ENCODE measurements at places on chromosomes 7 and 10.

GRCh38 chr10:88537322-88537721 lies 45.8 kb downstream of the RNLS start:
- no peak for DNase-seq

GRCh38 chr7:111532625-111533024 lies 29.7 kb downstream of the IMMP2L start:
- DNase-seq = peak; percentile 3

DNA sequence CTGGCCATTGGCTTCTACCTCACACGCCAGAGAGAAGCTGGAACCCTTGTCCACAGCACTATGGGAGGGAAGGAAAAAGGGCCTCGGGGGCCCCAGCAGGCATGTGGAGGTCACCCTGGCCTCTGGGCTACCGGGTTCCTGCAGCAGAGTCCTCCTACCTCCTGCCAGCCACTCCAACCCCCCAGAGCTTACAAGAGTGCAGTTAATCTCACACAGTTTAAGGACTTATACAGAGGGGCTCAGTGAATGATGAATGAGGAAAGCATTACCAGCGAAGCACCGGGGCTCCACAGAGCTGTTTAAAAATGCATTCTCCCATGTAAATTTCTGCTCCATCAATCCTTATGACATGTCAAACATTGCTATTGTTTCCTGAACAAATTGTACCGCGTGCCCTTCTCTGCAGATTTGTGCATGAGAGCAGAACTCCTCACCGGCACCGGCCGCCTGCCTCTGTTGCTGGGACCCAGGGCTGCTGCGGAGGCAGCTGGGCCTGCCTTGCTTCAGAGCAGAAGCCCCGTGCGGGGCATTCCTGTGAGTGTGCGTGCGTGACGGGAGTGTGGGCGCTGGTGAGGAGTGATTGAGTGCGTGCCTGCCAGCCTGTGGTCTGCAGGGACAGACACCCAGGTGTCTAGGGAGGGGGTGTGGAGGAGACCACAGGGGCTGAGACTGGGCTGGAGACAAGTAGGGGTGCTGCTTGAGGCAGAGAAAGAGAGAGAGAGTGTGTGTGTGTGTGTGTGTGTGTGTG lies 52.8 kb downstream of the C10orf105 start:
- no peak for DNase-seq

DNA sequence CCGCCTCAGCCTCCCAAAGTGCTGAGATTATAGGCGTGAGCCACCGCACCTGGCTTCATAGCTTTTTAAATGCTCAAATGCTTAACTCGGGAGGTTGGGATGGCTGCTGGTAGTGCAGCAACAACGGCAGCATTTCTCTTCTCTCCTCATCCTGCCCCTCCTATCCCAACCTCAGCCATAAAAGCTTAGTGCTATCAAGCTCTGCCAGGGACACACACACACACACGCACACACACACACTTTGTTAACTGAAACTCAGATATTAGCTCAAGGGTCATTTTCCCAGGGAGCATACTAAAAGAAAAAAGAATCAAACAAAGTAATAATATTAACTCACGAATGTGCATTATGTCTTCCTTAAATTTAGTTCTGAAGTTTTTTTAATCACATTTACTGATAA lies 63.0 kb upstream of the HPS1 start:
- DNase-seq = no peak

GRCh38 chr7:127162366-127162765 lies 90.4 kb downstream of the GRM8 start:
- no peak for DNase-seq

- peak; percentile 71 for DNase-seq
These were observed 9.6 kb upstream of the KIF5B start for GRCh38 chr10:32065856-32066255.

GRCh38 chr10:279655-280054 lies 144.4 kb downstream of the ZMYND11 start:
- DNase-seq = no peak

DNA sequence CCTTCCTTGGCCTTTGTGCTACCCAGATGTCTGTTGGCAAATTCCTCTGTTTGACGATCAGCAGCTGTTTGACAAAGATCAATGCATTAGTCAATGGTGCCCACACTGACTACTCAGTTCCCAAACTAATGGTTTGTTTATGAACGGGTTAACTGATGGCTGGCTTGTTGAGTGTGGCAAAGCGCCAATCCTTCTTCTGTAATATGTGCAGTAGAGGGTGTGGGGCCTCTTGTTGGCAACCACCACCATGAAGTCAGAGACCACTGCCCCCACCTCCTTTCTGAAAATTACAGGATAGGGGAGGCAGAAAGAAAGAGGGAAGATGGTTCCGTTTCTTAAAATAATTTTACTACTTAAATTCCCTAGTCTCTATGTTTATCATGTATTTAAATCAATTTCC lies 2.6 kb upstream of the PLCE1 start:
- DNase-seq = no peak

DNA sequence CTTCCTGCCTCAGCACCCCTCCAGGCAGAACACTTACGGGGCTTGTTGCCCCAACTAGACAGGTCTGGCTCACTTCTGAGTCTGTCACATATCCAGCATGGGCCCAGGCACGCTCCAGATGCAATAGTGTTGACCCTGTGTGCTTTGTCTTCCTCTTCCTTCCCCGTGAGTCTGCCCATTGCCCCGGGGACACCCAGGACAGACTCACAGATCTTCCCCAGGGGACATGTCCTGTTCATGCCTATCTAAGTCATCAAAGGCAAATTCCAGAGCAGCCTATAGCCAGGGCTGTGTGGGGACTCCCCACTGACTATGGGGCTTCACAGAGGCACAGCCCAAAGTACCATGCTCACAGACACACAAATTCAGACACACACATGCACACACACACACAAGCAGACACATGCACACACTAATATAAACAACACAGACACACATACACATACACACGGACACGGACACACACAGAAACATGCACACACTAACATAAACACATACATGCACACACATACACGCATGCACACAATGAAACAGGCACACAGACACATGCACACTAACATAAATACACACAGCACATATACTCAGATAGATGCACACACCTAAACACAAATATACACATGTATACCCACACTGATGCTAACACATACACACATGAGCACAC lies 175.8 kb downstream of the KCNMA1 start:
- no peak for DNase-seq

- DNase-seq = peak; percentile 67
These were observed 48.3 kb downstream of the TMEM270 start for GRCh38 chr7:73909051-73909941.

DNA sequence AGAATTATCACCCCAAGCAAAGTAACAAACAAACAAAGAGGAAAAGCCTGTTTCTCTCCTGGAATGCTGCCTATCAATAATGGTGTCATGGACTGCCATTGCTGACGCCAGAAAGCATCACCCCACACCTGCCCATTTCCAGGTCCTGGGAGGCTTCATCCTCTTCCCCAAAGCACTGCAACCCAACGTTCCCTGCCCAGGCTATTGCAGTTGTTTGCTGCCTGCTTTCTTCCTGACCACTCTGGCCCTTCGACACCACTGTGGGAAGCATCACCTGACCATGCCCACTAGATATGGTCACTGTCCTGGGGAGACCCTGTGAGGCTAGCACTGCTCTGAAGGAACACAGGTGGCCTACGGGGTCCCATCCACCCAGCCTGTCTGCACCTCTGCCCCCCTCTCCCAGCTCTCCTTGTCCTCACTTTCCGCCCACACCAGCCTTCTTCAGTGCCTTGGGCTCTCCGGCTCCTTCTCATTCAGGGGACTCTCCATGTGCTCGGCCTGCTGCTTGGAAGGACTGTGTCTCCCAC lies 439.6 kb downstream of the GLRX3 start:
- no peak for DNase-seq

DNA sequence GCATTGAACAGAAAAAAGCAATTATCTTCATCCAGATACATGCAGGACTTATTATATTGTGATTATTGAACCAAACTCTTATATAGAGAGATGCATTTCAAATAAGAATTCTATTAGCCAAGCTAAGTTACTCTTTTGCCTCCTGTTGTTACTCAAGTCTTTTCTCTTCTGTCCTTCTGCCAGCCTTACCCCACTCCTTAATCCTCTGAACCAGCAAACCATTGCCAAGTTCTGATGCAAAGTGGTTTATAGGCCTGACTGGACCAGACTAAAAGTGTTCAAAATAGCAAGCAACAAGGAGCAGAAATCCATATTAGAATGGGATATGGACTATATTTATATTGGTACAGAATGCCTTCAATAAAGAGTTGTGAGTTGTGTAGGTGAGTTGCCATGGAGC lies 2.2 kb upstream of the SLC26A4 start:
- no peak for DNase-seq

GRCh38 chr10:90481326-90481923 lies 376.4 kb downstream of the HTR7 start:
- DNase-seq = no peak
